ENCODE measurements at places on chromosomes 7 and 10.

DNA sequence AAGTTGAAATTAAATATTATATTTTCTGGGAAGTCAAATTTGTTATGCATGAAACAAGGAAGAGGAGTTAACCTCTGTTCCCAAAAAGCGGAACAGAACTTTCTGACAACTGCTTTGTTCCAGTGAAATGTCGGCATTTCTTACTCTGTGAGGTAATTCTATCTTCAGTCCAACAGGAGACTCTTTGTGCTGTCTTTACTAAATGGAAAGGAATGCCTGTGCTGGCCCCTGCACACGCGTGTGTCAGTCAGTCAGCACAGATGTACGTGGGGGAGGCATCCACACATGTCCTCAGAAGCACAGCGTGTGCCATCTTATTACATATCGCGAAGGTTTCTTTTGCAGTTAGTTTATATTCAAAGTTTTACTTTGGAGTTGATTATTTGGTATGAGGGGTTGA, 37.5 kb downstream of the NET1 start:
- DNase-seq, result no peak

- DNase-seq, result no peak
These were observed 206.5 kb upstream of the PRKCQ start for GRCh38 chr10:6786579-6787031.

- DNase-seq, result no peak
These were observed 103.9 kb downstream of the SLC37A3 start for GRCh38 chr7:140294454-140294853.

GRCh38 chr7:1533547-1534329, 3.2 kb downstream of the MAFK start:
- DNase-seq, result peak; percentile 44

DNA sequence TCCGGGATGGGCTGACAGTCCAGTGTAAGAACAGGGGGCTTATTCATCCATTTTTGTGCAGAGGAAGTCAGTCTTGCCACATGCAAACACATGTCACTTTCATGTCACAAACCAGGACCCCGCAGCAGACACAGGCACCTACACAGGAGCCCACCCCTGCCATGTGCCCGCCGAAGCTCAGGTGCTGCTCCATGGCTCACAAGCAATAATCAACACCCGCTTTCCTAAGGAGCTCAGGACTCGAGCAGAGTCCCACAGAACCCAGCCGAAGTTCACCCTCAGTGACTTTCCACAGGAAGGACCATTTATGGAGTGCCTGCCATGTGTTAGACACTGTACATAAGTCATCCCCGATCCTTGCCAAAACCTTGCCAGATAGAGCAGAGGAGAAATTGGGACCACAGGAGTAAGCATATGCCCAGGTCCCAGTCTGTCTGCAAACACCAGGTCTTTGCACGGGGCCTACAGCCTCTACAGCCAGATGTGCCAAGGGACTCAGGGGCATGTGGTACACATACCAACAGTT, 99.4 kb downstream of the EBF3 start:
- DNase-seq, result no peak

- no peak for DNase-seq
These were observed 33.4 kb upstream of the NPVF start for GRCh38 chr7:25261545-25262140.

DNA sequence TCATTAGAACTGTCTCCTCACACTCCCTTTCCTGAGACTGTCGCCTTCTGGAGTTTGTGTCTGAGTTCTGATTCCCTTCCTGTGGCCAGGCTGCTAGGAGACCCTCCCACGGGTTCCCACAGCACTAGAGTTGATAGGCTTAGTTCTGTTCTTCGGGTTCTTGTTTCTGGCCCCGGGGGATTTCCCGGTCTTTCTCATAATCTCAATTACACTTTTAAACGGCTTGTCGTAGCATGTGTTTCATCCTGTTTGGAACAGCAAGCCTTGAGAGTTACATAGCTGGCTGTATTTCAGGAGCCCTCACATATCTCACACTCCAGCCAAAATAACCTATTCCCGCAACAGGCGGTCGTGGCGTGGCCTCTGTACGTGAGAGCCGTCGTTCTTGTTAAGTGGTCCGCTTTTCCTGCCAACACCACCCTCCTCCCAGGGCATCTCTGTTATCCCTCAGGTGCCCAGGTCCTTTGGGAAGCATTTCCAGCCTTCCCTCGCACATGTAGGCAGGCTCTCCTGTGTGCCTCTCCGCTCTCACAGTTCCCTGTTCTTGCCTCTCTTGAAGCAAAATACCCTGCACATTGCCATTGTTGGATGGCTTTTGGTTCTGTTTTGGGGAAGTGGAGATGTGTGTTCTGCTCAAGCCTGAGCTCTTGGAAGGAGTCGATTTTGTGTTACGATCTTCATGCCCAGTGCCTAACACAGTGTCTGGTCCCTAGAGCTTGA, 46.0 kb downstream of the CDC123 start:
- DNase-seq, result peak; percentile 62

GRCh38 chr7:149310113-149310836, 48.3 kb downstream of the ZNF783 start:
- DNase-seq, result no peak

DNA sequence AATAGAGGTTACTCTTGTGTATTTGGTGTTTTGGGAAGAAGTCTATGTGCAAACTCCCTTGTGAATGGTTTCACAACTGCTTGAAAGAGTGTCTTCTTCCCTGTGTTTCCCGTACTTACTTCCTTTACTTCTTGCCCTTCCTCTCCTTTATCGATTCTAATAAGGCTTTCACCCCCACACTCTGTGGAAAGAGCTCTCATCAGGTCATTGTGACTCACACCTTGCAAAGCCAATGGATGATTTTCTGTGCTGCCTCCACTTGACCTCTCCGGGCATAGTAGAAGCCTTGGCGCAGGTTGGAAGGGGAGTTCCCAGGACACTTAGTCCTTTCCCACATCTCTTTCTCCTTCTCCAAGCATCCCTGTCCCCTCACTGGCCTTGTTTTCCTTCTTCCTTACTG, 6.2 kb upstream of the TSPAN15 start:
- DNase-seq, result no peak

DNA sequence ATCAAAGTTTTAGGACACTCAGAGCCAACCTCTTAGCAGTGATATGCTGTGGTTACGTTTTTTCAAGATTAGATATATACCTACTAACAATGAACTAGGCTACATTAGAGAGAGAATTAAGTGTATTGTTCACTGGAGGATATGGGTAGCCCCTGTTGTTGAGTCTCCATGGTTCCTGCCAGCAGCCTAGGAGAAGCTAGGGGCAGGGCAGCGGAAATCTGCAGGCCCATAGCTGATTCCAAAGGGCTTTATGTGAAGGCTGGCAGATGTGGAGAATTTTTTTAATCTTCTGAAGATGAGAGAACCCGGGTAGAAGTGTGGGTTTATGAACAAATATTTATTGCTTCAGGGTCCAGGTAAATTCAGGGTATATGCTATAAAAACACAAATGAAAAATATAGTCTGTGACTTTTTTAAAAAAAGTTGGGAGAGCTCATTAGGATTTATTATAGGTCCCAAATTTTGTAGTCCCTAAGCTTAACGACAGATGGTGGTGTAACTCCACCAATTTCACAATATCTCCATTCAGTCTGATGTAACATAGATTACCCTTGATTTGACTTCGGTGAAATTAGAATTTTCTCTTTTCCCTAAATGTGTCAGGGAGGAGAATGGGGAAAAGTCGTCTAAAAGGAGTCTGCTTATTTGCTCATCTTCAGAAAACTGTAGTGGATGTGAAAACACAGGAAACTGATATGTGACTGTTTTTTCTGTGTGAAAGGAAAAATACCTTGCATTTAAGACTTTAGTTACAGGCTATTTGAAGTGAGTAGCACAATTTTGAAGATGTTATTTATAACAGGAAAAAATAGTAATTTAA, 163.0 kb upstream of the PPP1R3A start:
- no peak for DNase-seq

DNA sequence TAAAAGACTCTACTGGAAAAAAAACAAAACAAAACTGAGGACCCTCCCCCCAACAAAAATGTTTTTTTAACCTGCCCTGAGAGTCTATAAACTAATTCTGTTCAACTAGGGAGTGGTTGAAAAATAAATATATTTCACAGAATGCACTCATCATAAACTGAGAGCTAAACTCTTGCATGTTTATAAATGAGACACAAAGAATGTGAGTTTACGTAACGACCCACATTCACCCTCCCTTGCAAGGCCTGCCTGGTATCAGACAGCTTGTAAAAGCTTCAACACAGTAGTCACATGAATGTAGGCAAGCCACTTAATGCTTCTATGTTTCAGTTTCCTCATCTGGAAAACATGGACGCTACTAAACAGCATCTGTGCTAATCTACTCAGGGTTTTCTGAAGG, 50.3 kb downstream of the JAZF1 start:
- DNase-seq, result no peak

GRCh38 chr7:86733783-86734182, 90.1 kb downstream of the GRM3 start:
- DNase-seq, result no peak

GRCh38 chr7:44391171-44391570, 65.8 kb upstream of the CAMK2B start:
- DNase-seq, result no peak

DNA sequence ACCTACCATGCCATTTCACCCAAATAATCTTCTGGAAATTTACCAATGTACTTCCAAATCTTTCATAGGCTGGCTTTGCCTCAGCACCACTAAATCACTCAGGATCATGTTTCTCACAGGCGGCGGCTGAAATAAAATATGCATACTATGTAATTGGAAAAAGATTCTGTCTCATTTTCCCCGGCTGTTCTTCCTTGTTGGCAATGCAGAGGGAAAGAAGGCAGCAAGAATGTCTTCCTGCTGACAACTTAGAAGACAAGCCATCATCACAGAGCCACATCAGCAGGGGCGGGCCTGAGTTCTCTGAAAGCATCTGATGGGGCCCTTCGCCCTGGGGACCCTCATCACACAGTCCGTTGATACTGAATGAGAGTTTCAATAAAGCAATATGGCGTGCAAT, 39.2 kb upstream of the COL1A2 start:
- no peak for DNase-seq

DNA sequence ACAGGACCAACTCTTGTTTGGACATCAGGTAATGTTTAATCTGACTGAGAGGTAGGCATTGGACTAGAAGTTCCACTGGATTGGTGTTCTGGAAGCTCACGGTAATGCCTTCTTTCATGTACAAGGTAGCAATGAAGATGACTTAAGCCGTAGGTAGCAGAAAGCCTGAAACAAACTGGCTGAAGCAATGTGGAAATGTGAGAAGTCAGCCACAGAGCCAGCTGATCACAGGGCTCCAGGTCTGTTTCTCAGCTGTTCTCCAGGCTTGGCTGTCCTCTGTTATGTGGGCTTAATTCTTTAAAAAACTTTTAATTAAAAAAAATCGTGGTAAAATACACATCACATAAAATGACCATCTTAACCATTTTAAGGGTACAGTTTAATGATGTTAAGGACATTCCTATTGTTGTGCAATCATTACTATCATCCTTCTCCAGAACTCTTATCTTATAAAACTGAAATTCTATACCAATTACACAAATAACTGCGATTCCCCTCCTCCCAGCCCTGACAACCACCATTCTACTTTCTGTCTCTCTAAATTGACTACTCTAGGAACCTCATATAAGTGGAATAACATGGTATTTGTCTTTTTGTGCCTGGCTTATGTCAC, 101.4 kb upstream of the ZNF32 start:
- no peak for DNase-seq

DNA sequence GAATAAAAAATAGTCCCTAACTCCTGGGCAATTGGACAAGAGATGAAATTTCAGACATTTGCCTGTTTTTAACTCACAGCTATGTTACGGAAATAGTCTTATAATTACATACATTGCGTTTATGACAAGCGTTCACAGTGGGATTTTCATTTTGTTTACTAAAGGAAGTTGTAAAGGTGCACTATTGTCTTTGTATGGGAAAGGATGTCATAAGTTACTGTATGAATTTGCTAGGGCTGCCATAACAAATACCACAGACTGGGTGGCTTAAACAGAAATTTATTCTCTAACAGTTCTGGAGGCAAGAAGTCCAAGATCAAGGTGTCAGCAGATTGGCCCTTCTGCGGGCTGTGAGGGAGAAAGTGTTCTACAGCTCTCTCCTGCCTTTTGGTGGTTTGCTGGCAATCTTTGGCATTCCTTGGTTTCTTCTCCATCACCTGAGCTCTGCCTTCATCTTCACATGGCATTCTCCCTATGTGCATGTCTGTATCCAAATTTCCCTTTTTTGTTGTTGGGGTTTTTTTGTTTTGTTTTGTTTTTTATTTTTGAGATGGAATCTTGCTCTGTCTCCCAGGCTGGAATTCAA, 5.6 kb downstream of the NFE2L3 start:
- no peak for DNase-seq

- DNase-seq, result no peak
These were observed 84.7 kb downstream of the ARL5B start for GRCh38 chr10:18743926-18744325.

GRCh38 chr7:122217125-122217524, 73.1 kb upstream of the AASS start:
- no peak for DNase-seq

DNA sequence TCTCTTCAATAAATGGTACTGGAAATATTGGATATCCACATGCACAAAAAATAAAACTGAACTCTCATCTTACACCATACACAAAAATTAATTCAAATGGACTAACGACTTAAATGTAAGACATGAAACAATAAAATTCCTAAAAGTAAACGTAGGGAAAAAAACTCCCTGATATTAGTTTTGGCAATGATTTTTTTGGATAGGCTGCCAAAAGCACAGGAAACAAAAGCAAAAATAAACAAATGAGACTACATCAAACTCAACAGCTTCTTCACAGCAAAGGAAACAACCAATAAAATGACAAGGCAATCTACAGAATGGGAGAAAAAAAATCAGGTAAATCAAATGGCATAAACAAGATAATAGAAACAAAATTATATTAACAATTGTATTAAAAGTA, 65.7 kb downstream of the ORC5 start:
- no peak for DNase-seq

- DNase-seq, result no peak
These were observed 5.3 kb downstream of the PAPOLB start for GRCh38 chr7:4856336-4857057.

- no peak for DNase-seq
These were observed 176.9 kb upstream of the ZWINT start for GRCh38 chr10:56537984-56538383.

GRCh38 chr10:34526186-34526585, 288.9 kb downstream of the PARD3 start:
- no peak for DNase-seq

DNA sequence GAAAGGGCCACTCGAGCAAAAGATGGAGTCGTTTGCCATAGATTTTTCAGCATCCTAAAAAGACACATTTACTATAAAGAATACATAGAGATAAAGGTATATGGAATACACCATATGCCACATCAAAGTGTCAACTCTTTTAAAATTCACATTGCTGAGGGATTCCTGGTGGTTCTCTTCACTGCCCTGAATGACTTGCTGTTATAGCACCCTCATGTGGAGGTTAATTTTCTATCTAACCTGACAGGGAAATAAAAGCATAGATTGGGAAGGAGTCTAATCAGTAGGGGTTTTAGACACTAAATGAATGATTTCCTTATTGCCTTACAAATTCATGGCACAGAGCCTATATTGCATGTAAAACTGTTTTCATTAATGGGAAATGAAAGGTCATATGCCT, 25.9 kb downstream of the DNAH11 start:
- DNase-seq, result no peak

- no peak for DNase-seq
These were observed 10.1 kb downstream of the PURB start for GRCh38 chr7:44875241-44875640.

All from stimulated activated CD4-positive, alpha-beta T cell treated with anti-CD3 and anti-CD28 coated beads, Interleukin-2, amount 100 ng/mL, for 24 hours (primary cell).